CD8-positive, alpha-beta memory T cell (primary cell): ENCODE measurements at places on chromosomes 1 and 21.

DNA sequence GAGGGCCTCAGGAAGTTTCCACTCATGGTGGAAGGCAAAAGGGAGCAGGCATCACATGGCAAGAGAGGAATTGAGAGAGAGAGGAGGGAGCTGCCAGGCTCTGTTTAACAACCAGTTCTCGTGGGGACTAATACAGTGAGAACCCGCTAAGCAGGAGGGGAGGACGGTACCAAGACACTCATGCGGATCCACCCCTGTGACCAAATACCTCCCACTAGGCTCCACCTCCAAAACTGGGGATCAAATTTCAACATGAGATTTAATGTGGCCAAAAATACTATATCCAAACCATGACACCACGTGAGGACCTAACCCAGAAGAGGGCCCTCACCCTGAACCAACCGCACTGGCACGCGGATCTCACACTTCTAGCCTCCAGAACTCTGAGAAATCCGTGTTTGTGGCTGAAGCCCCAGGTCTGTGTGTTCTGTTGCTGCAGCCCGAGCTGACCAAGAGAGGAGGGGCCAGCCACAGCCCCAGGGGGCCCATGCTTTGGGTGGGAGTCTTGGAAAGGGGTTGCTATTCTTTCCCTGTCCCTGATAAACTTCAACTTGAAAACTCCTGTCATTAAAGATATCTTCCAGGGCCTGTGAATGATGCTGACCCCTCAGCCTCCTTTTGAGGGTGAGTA, 32.0 kb downstream of the TRIM67 start:
- no peak for DNase-seq

DNA sequence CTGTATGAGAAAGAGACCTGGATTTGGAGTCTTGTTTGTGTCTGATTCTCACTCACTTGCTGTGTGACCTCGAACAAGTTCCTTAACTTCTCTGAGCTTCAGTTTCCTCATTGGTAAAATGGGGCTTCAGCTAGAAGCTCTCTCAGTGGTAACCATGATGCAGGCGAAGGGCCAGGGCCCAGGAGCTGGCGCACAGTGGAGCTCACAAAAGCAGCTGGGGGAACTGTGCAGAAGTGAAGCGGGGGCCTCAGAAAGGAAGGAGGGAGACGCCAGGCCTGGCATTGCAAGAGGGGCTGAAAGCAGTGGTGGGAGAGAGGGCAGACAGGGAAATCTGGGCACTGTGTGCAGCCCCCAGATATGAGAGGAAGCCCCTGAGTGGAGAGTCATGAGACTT, 88.9 kb upstream of the RUNX3 start:
- DNase-seq: no peak

DNA sequence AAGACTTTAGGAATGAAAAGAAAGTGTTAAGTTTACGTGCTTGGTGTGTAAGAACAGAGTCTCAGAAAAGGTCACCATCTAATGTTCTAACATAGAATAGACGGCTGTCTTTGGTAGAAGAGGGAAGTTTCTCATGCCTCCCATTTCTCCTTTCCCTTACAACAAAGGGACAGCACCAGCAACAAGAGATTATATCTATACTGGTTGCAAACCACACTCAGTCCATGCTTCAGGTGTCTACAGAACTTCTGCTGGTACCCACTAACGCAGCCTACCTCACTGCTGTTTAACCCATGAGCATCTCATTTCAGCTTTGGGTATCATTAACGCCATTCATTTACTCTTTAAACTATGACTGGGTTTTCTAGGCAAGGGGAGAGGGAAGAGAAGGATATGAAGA, 9.2 kb upstream of the ITPKB start:
- DNase-seq: no peak

- DNase-seq: no peak
Observed at GRCh38 chr1:172179918-172180317, 240.6 kb upstream of the C1orf105 start.

GRCh38 chr1:62228883-62229187, 34.2 kb downstream of the L1TD1 start:
- DNase-seq: no peak

GRCh38 chr1:114003431-114003830, 24.2 kb downstream of the OLFML3 start:
- no peak for DNase-seq

GRCh38 chr1:231814521-231814920, 187.9 kb downstream of the DISC1 start:
- no peak for DNase-seq

- no peak for DNase-seq
Observed at GRCh38 chr1:231527586-231528171, 790 bp upstream of the TSNAX start.

DNA sequence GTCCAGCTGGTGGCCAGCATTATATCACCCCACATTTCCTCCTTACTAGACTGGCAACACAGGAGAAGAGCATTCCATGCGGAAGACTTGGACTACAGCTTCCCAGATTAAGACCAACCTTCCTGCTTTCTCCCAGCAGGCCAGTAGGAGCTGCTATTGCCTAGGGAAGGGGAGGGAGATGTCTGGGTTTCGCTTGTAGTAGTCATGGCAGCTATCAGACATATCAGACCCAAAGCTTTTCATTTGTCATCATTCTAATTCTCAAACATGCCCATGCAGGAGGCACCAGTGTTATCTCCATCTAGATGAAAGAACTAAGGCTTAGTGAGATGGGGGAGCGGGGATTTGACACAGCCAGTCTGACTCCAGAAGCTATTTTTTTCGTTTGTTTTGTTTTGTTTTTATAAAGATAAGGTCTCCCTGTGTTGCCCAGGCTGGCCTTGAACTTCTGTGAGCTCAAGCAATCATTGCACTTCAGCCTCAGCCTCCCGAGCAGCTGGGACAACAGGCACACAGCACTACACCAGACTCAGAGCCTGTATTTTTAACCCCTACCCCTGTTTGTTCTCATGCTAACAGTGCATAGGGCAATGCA, 4.5 kb downstream of the PLA2G2A start:
- peak; percentile 6 for DNase-seq

DNA sequence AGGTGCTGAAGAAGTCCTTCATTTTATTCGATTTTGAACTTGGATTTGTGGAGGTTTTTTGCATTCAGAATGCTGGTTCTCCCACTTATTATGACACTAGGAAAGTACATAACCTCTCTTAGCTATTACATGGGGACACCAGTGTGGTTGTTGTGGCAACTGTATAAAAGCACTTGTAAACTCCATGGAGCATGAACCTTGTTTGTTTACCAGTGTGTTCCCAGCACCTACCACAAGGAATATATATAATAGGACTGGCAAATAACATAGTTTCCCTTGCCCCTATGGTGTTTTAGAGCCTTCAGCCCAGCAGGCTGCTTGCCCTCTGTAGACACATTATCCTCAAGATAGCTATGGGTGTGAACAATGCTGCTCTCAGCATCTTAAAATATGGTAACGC, 43.1 kb downstream of the RASSF5 start:
- DNase-seq: no peak

- DNase-seq: no peak
Observed at GRCh38 chr21:43934716-43935705, 70.0 kb downstream of the AGPAT3 start.

DNA sequence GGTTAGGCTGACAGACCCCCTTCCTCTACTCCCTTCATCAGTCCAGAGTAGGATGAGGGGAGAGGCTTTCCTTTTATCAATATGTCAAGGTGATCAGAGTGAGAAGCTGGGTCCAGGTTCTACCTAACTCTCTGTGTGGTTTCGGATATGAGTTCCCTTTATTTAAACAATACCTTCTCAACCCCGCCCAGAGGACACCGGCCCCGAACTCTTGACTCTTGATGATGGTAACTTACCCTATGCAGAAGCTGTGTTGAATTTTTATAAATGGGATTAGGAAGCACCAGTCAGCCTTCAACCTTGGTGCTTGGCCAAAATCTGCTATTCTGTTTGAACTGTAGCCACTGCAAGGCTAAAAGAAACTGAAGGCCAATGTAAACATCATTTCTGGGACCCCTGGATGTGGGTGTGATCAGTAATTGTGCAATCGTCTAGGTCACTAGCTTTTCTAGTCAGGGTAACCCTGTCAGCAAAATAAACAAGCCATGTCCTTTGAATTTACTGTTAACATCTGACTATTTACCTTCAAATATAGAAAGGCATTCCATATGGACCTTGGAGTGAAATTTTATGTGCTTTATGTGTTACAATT, 398.3 kb downstream of the SEC16B start:
- no peak for DNase-seq

DNA sequence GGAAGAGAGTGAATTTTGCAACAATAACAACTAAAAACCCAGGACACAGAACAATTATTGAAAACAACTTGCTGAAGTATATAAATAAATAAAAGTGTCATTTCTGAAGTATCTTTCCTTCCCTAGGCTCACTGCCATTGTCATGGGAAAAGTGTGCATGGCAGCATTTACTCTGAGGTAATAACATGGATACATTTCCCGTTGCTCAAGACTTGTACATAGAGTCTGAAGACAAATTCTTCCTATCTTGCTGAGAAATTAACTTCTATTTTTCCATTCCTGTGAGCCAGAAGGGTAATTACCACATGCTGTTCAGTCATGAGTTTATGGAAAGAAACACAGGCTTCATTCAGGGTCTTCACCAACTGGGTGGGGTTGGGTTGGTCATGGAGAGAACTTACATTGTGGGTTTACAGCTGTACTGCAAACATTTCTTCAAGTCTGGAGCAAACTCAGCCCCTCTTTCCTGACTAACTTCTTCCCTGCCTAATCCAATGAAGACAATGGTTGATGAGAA, 32.2 kb downstream of the ST6GALNAC3 start:
- no peak for DNase-seq

- peak; percentile 30 for DNase-seq
Observed at GRCh38 chr1:92482665-92483609, 3.8 kb downstream of the GFI1 start.

- DNase-seq: no peak
Observed at GRCh38 chr1:37233606-37234005, 199.3 kb upstream of the GRIK3 start.

- DNase-seq: no peak
Observed at GRCh38 chr21:46468108-46468774, 9.6 kb downstream of the DIP2A start.
